Thoracic aorta (tissue), 2 donors: ENCODE measurements at places on chromosomes 11 and 22. TPM values are rescaled to one million over a fixed set of nuclear protein-coding genes. Genes with fewer than 3 reads are reported as not detected.

GRCh38 chr11:57306161-57306876 is 18.4 kb downstream of the TNKS1BP1 start:
- no peak for DNase-seq

DNA sequence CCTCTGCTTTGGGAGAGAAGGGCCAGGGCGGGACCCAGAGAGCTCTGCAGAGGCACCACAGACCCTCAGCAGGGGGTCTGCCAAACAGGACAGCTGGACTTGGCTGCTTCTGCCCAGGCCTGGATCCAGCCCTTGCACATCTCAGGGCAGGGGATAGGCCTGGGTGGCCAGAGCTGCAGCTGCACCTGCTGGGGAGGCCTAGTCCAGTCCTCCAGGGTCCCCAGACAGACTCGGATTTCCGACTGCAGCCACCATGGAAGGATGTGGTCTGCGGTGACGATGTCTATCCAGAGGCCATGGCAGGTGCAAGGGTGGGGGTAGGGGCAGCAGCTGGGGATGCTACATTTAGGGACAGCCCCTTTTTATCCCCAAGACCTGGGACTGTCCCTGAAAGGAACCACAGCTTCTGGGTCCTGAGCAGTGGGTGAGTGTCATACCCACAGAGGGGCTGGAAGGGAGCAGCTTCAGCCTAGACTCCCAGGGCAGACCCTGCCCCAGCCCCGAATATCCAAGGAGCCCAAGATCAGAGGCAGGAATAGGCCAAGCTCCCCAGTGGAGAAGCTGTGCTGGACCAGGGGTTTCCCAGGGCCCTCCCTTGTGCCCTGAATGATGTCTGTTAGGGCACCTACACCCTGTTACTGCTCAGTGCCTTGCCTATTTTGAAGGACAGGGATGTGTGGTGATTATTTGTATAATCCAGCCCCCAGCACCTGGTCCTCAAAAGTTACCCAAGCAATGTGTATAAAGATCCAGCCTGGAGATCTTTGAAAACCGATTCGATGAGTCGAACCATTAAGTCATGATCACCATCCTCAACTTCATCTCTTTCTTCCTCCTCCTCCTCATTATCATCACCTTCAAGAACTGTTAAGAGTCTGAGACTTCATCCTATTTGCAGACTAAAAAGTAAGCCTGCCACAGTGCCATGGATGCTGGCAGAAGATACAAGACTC is 2.5 kb upstream of the IGLL5 start:
- no peak for DNase-seq

GRCh38 chr11:128235958-128236357 is 351.4 kb downstream of the ETS1 start:
- no peak for DNase-seq

DNA sequence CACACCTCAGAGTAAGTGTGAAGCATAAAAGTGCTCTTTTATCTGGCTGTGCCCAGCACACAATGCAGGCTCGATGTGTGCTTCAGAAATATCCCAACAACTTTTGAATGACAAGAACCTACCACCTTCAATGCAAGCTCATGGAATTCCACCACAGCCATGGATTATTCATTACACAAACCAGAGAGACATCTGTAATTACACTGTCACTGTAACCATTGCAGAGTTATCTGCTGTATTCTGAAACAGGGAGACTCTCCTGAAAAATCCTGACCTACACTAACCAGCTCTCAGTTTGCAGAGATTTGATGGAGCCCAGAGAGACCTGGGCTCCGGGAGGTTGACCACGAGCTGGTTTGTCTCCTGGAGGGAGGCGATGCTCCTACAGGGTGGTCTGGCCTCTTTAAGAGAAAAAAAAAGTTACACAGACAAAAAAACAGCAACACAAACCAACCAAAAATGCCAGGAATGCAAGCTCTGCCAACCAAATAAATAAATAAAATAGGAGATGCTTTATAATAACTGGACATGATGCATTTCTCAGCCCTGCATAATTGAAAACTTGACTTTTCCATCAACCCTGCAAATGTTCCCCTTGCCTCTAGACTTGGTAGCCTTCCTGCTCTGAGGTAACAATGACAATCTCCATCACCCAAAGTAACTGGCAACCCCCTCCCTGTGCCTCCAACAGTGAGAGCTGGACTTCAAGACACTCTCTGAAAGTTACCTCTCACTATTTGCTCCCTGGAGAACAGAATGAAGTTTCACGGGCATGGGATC is 69.7 kb downstream of the ETS1 start:
- no peak for DNase-seq

- DNase-seq, result no peak
Measured at GRCh38 chr22:24184057-24184798, 2.9 kb downstream of the SUSD2 start.

DNA sequence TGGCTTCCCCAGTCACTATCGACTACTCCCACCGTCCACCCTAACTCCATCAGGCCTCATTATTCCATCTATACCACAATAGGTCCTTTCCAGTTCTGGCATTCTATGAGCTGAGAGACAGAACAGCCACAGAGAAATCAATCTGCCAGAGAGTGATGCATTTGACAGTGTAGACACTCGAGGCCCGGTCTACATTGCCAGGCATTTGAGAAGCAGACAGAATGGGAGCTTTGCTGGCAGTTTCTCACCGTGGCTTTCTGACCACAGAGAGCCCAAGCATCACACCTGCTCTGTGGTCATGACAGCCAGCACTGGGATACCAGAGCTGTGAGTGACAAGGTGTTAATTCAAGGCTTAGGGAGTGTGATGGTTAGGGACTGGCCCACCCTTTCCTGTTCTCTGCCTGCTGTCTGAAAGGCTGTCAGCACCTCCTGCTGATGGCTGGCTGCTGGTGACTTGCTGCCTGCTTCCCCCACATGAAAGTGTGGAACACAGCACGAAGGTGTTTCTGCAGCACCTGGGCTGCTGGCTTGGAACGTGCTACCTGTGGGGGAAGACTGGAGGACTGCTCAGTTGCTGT is 137.8 kb downstream of the KIRREL3 start:
- no peak for DNase-seq

GRCh38 chr11:117767071-117767470 is 29.9 kb downstream of the DSCAML1 start:
- DNase-seq, result no peak

- DNase-seq, result no peak
Measured at GRCh38 chr11:85705800-85706199, 19.8 kb upstream of the CCDC89 start.

- no peak for DNase-seq
Measured at GRCh38 chr22:44385296-44385610, 72.5 kb upstream of the SHISAL1 start.

GRCh38 chr11:67545280-67545679 is 22.0 kb upstream of the CABP2 start:
- DNase-seq, result no peak

GRCh38 chr11:16945671-16946469 is 68.3 kb downstream of the PLEKHA7 start:
- no peak for DNase-seq

DNA sequence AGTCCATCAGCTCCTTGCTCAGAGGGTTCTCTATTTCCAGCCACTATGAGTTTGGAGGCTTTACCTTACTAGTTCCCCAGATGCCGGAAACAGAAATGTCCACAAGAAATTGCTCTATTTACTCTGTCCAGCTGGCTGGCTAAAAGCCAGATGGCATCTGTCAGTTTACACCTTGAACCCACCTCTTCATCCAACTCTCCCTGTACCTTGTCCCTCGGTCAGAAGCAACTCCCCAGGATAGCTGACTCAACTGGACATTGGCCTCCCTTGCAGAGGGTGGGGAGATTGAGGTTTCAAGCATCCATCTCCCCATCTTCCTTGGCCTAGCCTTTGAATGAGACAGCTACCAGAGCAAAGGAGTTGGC is 1.7 kb downstream of the C2CD2L start:
- no peak for DNase-seq

DNA sequence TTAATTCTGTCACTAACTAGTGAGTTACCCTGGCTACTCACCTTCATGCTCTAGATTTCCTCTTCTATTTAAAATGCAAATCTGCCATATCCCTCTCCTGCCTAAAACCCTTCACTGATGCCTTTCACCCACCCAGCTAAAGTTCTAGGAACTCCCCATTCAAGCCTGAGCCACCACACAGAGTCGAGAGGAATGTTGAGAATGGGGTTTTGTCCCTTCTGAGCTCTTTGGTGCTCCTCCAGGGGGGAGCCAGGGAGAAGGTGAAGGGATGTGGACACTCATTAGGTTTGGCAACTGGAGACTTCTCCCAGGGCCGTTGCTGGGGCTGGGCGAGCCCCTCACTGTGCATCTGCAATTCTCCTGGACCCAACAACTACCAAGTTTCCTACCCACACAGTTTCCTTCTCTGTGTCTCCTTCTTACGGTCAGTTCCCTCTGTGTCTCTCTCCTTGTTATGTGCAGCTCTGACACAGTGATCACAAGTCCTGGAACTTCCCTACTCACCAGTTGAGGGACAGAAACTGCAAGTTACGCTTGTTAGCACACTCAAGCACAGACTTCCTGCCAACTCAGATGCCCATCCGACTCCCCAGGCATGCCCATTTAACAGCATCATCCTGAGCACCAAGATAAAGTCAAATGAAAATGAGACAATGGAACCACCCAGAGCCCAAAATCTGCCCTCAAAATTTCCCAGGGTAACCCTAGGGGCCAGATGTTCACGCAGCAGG is 6.5 kb upstream of the IL10RA start:
- DNase-seq, result no peak

DNA sequence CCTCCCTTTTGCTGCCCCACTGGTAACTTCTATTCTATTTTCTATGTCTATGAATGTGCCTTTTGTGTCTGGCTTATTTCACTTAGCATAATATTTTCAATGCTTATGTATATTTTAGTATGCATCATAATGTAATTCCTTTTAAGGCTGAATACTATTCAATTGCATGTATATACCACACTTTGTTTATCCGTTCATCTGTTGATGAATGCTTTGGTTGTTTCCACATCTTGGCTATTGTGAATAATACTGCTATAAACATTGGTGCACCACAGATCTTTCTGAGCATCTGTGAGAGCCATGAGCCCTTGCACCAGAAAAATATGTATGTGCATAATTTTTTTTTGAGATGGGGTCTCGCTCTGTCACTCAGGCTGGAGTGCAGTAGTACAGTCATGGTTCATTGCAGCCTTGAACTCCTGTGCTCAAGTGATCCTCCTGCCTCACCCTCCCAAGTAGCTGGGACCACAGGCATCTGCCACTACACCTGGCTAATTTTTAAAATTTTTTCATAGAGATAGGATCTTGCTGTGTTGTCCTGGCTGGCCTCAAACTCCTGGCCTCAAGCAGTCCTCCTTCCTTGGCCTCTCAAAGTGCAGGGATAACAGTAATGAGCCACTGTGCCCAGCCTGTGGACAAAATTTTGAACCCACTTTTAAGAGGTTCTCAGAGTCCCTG is 27.0 kb downstream of the HEPHL1 start:
- DNase-seq, result no peak

- DNase-seq, result no peak
Measured at GRCh38 chr11:76604626-76605241, 65.8 kb downstream of the LRRC32 start.

- DNase-seq, result no peak
Measured at GRCh38 chr22:31344256-31344577, 1.9 kb downstream of the PATZ1 start.

GRCh38 chr22:39712751-39713525 is 142.4 kb downstream of the CACNA1I start:
- no peak for DNase-seq

GRCh38 chr22:16936625-16937024 is 71.4 kb downstream of the GAB4 start:
- no peak for DNase-seq

DNA sequence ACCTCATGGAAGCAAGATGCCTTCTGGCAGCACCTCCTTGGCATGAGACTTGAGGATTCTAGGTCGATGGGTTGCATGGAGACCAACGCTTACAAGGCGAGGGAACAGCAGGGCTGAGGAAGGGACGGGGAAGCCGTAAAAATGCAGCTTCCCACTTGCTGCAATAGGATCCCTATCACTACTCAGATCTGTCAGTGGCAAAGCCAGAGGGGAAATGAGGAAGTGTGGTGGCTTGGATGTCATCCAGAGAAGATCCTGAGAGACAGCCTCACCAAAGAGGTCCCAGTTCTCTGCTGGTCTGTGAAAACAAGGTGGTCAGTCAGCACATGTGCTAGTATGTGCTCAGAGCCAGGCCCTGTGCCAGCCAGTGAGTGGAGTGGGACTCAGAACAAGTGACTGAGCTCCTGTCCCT is 22.2 kb downstream of the CYB5R2 start:
- no peak for DNase-seq

GRCh38 chr22:30947816-30948454 is 20.6 kb downstream of the MORC2 start:
- no peak for DNase-seq

- no peak for DNase-seq
Measured at GRCh38 chr11:110878513-110878912, 166.3 kb upstream of the ARHGAP20 start.

DNA sequence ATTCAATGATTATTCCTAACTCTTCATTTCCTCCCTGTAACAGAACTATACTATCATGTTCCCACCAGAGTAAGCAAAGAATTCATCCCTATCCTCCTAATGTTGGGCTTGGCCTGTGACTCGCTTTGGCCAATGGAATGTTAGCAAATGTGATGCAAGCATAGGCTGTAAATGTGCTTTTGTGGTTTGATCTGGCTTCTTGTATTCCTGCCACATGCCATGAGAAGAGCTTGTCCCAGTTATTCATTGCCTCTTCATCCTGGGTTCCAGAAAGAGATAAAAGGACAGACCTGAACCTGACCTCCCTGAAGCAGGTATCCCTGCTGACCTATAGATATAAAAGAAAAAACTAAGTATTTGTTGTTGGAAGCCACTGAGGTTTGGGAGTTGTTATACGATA is 51.0 kb downstream of the SYTL2 start:
- no peak for DNase-seq

PSMC3 gene
- 122 TPM for total RNA-seq

TMEM132A gene
- 7.7 TPM for total RNA-seq

AGBL2 gene
- total RNA-seq, result 0.95 TPM

CARD16 gene
- total RNA-seq, result 13.5 TPM

FGF3 gene
- total RNA-seq, result not detected

OR10A3 gene
- total RNA-seq, result not detected

LARGE1 gene
- 42.1 TPM for total RNA-seq
